ENCODE measurements at places on chromosomes 5 and 9.

DNA sequence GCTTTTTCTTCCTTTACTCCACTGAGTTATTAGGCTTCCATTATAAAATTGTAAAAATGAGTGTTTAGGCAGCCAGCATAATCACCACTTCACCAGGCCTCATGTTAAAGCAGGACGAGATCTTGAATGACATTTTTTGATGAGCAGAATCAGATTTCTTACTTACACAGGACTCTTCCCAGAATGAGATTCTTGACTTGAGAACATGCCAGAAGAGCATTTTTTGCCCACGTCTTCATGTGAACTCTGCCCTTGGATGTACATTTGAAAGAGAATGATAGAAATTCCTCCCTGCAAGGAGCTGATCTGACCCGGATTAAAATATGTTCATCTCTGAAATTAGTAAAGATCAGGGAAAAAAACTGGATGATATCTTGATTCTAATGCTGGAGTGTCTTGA lies 212.1 kb upstream of the ADRA1B start:
- DNase-seq: no peak

DNA sequence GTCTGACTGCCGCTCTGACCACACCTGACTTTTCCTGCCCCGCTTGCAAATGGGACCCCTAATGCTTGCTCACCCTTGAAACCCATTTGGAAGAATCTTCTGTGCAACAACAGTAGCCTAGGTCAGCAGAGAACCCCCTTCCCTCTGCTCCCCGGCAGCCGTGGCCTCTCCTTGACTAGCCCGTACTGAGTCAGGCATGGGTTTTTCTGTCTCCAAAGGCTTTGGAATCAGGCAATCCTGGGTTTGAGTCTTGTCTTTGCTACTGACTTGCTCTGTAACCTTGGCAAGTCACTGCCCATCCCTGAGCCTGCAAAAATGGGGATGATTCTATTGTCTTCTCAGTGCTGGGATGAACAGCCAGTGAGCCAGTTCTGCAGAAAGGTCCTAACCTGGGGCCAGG lies 135.4 kb downstream of the RGS3 start:
- no peak for DNase-seq

DNA sequence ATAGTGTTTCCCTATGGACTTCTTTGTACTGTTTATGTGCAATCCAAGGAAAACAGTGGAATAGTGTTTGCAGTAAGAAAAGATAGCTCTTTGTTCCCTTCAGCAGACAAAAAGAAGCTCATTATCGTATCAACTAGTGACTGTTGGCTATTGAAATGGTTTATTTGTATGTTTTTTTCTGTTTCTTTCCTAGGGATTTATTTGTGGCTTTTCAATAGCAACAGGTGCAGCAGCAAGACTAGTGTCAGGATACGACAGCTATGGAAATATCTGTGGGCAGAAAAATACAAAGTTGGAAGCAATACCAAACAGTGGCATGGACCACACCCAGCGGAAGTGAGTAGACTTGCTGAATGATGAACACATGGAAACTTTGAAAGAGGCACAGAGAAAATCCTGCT lies 65.1 kb downstream of the SLC44A1 start:
- DNase-seq: no peak

DNA sequence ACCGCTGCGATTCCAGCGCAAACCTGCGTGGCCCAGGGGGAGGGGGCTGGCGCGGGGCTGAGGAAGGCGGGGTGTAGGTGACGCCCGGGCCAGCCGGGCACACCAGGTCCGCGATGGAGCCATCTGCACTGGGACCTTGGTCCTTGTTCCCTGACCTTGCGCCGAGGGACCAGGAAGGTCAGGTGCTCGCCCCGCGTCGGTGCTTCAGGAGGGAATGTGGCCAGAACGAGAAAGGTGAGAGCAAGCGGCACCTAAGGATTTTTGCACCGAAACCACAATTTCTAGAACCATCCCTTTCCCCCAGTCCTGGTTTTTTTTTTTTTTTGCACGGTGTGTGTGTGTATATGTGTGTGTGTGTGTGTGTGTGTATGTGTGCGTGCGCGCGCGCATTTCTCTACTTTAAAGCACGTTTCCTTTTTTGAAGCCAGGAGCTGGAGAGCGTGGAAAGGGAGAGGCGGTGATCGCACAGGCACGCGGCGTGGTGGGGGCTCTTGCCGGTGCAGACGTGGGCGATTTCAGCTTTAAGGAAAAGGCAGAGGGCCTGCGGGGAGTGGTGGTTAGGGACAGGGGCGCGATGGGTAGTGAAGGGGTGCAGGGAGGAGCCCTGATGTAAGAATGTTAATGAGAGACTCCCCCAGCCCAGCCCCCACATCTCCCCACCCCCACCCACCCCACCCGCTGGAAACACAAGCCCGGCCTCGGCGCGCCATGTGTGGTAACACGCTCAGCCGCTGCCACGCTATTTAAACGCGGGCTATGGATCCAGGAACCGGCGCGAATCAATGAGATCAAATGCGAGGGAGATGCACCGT lies at the start of gene NPR3:
Gene NPR3 (plus strand): TSS at position 772 of the 812 bp plus-strand sequence. CDS start 456 bp downstream, outside the sequence.
- DNase-seq: no peak

DNA sequence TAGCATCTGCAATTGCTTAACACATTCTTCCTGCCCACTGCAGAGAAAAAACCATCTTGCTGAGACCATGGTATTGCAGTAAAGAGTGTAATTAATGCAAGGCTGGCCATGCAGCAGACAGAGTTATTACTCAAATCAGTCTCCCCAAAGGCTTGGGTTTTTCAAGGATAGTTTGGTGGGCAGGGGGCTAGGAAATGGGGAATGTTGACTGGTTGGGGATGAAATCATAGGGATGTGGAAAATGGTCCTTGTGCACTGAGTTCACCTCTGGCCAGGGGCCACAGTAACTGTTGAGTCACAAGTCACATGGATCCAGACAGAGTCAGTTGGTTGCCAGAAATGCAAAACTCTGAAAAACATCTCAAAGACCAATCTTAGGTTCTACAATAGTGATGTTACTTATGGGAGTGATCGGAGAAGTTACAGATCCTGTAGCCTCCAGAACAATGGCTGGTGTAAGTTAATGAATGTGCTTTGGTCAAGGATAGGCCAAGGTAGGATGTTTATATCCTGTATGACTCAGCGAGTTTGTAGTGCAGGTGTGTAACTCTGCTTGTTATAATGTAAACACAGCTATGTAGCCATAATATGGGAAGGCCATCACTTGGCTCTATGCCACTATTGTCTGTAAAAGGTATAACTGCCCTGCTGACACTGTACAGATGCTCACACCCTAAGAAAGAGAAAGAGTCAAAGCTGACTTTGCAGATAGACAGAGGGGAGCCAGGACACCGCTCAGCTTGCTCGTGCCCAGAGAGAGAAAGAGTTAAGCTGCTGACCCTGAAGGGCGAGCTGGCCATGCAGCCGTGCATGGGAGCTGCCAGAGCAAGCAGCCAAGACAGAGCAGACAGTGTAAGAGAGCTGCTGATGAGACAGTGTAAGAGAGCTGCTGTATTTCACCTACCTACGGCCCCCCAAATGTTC lies 27.2 kb downstream of the C9orf152 start:
- DNase-seq: no peak

- no peak for DNase-seq
These were observed 125.2 kb downstream of the ZNF354C start for GRCh38 chr5:179185256-179185940.

- no peak for DNase-seq
These were observed 2.6 kb downstream of the VDAC1 start for GRCh38 chr5:134001938-134002731.

DNA sequence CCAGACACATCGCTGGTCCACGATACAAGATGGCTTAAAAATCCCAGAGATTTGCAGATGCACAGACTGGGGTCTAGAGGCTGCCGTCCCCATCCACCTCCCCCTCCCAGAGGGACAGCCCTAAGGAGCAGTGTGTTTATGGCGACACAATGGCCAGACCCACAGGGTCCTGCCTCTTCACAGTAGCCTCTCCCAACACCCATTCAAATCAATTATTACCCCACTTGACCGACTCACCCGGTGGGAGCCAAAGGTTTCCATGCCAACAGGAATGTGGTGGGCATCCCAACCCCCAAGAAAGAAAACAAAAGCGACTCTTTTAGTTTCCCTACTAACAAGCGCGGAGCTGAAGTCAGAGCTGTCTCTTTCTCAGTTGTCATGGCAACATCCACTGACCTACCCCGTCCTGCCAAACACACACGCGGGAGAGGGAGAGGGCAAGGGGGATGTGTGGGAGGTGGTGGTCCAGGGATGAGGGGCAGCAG lies 209.0 kb downstream of the TTLL11 start:
- DNase-seq: no peak

- DNase-seq: no peak
These were observed 89.7 kb downstream of the DAP start for GRCh38 chr5:10671041-10672008.

DNA sequence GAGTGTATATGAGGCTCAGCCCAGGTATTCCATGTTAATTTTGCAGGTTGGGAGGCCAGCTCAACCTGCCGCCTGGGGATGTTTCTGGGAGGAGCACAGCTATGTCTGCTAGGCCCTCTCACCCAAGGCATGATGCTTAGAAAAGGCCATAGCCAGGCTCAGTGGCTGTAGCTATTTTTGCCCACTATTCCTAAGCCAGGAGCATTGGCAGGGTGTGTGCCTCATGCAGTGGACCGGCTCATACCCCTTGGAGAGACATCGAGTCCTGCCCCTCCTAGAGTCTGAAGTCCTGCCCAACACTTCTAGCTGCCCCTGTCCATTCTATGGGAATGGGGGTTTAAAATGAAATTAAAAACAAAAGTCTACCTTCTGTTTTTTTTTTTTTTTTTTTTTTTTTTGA lies 22.3 kb downstream of the ADCY2 start:
- no peak for DNase-seq

GRCh38 chr5:172380987-172381643 lies 73.2 kb downstream of the SH3PXD2B start:
- no peak for DNase-seq

GRCh38 chr9:115533511-115533910 lies 415.6 kb upstream of the TNC start:
- no peak for DNase-seq

- no peak for DNase-seq
These were observed 273.1 kb downstream of the ARHGEF28 start for GRCh38 chr5:73899055-73899454.

GRCh38 chr5:131373265-131373664 lies 109.4 kb downstream of the CDC42SE2 start:
- no peak for DNase-seq

GRCh38 chr5:35023391-35024178 lies 24.2 kb downstream of the AGXT2 start:
- DNase-seq: no peak

DNA sequence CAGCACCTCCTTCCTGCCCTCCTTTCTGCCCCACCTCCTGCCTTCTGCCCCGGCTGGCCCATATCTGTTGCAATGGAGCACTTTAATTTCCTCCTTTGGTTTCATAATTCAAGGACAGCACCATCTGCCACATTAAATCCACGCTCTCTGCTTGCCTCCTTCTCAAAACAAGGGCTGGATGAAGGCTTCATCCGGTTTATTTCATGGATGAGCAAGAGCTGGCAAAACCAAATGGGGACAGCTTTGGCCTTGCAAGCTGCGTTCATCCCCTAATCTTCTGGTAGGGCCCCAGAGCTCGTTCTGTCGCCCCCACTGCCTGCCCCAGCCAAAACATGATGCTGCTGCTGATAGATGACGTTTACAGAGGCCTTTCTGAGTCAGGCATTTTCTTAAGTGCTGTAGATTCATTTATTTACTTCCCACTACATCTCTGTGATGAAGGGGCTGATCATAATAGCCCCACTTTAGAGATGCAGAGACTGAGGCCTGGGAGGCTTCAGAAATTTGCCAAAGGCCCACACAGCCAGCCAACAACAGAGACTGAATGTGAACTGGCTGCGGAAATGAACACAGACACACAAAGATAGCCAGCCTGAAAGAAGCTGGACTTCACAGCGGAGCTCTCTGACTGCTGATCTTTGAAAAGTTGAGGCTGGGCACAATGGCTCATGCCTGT lies 115.6 kb upstream of the CPEB4 start:
- no peak for DNase-seq

GRCh38 chr5:88830567-88830966 lies 52.4 kb downstream of the MEF2C start:
- no peak for DNase-seq

DNA sequence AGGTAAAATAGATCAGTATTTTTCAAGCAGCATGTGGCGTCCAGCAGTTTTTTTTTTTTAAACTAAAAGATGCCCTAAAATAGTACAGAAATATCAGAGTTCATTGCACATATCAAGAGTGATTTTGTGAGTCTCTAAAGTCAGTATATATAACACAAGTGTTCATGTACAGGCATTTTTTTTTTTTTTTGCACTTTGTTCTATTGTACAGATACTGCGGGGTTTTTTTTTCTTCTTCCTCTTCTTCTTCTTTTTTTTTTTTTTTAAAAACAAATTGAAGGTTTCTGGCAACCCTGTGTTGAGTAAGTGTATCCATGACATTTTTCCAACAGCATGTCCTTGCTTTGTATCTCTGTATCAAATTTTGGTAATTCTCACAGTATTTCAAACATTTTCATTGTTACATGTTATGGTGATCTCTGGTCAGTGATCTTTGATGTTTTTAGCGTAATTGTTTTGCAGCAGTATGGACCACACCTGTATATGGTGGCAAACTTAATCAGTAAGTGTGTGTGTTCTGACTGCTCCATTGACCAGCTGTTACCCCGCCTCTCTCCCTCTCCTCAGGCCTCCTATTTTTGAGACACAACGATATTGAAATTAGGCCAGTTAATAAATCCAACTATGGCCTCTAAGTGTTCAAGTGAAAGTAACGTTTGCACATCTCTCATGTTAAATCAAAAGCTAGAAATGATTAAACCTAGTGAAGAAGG lies 76.8 kb downstream of the TRIO start:
- DNase-seq: no peak

- no peak for DNase-seq
These were observed 260.9 kb downstream of the SH3GL2 start for GRCh38 chr9:17839776-17840175.

DNA sequence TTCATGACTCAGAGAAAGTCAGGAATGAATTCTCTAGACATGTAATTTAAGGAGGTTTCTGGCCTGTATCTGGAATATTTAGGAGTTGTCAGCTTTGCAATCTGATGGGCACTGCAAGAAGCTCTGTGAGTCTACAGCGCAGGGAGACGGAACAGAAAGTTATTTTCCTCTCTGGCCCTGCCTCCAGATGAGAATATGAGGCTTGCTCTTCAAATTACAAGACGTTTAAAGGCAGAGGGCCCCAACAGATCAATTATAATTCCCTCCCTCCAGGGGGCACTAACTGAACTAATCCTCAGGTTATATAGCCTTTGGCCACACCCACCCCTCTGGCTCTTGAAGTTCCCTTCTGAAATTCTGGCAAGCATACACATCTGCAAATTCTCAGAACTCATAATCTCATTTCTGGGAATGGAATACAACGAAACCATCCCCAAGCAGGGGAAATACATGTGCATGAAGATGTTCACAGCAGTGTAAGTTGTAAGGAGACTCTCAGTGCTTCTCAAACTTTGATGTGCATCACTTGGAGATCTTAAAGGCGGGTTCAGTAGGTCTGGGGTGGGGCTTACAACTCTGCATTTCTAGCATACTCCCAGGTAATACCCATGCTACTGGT lies 307.6 kb downstream of the CWC27 start:
- peak; percentile 30 for DNase-seq

GRCh38 chr9:102975251-102975650 lies 19.9 kb upstream of the CYLC2 start:
- DNase-seq: no peak

- DNase-seq: no peak
These were observed 21.7 kb downstream of the TCF7 start for GRCh38 chr5:134136221-134136631.
